Activated CD4-positive, alpha-beta memory T cell treated with anti-CD3 and anti-CD28 coated beads, Interleukin-2, amount 10 ng/mL, durations not matched to agents 7 days and 5 days (primary cell): ENCODE measurements at places on chromosomes 2 and 18. TPM values are rescaled to one million over a fixed set of nuclear protein-coding genes. Genes with fewer than 3 reads are reported as not detected.

The CFAP221 gene
- not detected for total RNA-seq

The UGT1A10 gene
- total RNA-seq: not detected

The RUFY4 gene
- total RNA-seq: 3.2 TPM

The NETO1 gene
- total RNA-seq: not detected

The TFCP2L1 gene
- total RNA-seq: 0.08 TPM

The ICA1L gene
- total RNA-seq: 5.6 TPM

The MYO1B gene
- 2.9 TPM for total RNA-seq

GRCh38 chr2:70806620-70807019, 13.8 kb downstream of the CLEC4F start:
- no peak for DNase-seq

DNA sequence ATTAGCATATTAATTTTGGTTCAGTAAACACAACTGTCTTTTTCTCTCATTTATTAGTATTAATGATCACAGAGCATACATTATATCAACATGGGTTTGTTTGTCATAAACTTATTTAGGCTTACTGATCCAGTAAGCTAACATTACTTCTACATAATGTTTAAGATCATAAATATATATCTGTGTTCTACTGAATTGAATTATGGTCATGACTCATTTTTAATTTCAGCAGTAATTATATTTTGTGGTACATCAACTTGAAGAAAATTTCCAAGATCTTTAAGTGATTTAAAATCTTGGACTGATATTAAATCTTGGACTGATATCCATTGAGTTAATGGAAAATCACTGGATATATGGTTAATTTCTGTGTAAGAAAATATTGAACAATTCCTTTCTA, 111.7 kb downstream of the CALCRL start:
- no peak for DNase-seq

GRCh38 chr2:119260646-119261492, 37.2 kb downstream of the STEAP3 start:
- DNase-seq: no peak

GRCh38 chr2:148875387-148876051, 492 bp downstream of the KIF5C start:
- DNase-seq: peak; percentile 25

GRCh38 chr2:27920148-27920885, 29.8 kb downstream of the BABAM2 start:
- DNase-seq: no peak

DNA sequence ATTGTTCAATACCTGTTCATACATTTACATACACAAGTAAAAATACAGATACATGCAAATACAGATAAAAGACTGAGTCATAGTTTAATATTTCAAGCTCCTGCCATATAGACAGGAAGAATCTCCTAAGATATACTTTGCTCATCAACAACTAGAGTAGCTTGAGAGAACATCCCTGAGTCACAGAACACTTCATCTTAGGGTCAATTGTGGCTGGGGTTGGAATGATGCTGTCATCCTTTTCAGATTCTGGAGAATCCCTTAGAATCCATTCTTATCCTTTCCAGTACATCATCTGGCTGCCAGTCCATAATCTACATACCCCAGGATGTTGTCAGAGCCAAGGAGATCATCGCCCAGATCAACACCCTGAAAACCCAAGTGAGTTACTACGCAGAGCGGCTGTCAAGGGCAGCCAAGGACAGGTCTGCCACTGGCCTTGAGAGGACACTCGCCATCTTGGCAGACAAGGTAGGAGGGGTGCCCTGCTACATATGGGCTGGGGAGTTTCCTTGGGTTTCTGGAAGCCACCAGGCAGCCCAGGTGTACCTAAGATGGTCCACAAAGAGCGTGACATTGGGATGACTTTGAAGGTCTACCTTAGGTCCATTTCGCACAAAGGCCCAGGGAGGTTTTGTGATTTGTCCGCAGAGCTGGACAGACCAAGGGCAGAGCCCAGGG, 55.7 kb downstream of the COA5 start:
- no peak for DNase-seq

- peak; percentile 67 for DNase-seq
Observed at GRCh38 chr2:9422321-9423099, 818 bp downstream of the ITGB1BP1 start.

GRCh38 chr2:28101892-28102291, 211.4 kb downstream of the BABAM2 start:
- no peak for DNase-seq

DNA sequence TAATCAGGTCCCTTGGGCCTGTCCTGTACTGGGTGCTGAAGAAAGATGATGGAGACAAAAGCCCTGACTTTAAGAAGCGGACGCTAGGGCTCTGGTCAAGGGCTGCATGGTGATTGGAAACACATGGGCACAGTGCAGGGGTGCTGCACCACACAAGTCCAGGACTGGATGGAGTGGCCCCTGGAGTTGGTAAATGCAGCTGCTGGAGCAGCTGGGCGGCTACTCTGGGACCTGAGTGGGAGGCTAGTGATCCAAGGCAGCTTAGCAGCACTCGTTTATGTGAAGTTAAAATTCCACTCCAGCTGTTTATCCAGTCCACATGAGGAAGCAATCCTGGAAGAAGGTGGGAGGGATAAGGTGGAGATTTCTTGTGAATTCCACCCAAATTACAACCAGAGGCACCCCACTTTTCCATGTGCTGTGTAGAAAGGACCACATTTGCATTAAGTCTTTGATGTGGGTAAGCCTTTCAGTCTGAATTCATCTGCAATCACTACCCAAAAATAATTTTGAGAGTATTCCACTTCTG, 24.9 kb downstream of the MERTK start:
- no peak for DNase-seq

- DNase-seq: no peak
Observed at GRCh38 chr2:27298391-27299080, 9.7 kb downstream of the UCN start.
